ENCODE measurements at places on chromosomes 6 and 20.
A peak's percentile ranks its signal among the peaks of the same experiment; 100 is the strongest.

DNA sequence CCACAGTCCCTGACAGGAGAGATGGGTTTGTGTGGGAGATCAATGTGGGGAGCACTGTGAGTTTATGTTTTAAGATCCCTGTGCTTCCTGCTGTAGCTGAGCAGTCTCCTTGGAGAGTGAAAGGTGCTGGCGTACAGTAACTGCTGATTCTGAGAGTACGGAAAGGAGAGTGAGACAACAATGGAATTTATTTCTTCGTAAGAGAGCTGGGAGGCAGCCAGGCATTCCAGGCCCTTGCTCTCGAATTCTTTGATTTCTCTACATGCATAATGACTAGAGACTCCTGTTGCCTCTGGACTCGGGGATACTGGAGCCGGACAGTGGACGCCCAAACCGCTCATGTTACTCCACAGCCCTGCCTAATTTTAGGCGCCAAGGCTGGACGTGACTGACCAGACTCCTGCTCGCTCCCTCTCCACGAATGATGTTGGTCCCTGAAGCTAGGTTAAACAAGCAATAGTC is 131.0 kb upstream of the PHACTR1 start:
- peak; percentile 67 for DNase-seq

DNA sequence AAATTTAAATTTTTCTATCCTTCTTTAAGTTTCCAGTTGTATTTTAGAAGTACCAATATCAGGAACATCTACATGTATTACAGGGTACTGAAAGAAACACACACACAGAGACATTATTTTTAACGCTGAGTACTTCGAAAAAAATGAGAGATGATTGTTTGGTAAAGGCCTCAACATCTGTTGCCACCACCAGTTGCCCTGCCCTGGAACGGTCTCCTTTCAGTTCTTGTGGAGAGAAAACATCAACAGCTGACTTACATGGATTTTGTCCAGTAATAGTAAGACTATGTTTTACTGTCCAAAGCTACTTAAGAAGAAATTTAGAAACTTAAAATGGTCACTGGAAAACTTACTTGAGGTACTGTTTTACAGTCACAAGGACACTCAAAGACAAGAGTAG is 16.7 kb downstream of the HMGCLL1 start:
- no peak for DNase-seq

DNA sequence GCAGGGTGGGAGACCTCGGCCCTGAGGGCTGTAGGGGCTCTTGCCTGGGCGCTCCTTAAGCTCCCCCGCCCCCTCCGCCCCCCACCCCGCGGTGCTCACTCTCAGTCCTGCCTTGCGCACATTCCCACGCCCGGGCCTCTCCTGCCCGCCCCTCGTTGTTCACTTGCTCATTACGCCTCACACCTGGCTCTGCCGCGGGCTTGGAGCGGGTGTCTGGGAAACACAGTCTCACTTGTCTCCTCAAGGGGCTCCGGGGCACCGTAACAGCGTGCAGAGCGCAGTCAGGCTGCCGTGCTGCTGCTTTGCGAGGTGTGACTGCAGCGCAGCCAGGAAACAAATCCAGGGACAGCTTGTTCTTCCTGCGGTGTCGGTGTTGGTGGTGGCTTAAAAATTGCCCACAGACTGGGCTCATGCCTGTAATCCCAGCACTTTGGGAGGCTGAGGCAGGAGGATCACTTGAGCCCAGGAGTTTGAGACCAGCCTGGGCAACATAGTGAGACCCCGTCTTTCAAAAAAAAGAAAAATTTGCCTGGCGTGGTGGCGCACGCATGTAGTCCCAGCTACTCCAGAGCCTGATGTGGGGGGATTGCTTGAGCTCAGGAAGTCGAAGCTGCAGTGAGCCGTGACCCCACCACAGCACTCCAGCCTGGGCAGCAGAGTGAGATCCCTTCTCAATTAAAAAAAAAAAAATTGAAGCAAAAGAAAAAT is 4.6 kb downstream of the NPBWR2 start:
- DNase-seq = no peak

- DNase-seq = no peak
Measured at GRCh38 chr6:21965953-21966539, 330.8 kb downstream of the PRL start.

- DNase-seq = no peak
Measured at GRCh38 chr20:46624946-46625345, 26.3 kb downstream of the SLC13A3 start.

GRCh38 chr20:34397096-34397495 is 34.0 kb downstream of the ITCH start:
- no peak for DNase-seq

DNA sequence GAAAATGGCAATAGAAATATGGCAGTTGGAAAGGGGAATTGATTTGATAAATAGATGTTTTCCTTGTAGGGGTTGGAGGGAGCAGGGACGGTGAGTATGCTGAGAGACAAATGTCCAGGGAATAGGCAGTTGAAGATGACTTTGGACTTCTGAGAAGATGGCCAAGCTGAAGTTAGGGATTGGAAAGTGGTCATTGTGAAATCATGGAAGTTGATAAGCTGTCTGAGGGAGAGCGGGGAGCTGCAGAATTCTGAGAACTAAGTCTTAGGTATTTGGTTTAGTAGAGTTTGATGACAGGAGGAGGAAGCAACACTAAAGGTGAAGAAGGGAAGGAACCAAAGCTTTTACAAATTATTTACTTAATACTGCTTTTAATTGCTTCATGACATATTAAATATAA is 15.1 kb downstream of the NDUFAF5 start:
- DNase-seq = no peak

DNA sequence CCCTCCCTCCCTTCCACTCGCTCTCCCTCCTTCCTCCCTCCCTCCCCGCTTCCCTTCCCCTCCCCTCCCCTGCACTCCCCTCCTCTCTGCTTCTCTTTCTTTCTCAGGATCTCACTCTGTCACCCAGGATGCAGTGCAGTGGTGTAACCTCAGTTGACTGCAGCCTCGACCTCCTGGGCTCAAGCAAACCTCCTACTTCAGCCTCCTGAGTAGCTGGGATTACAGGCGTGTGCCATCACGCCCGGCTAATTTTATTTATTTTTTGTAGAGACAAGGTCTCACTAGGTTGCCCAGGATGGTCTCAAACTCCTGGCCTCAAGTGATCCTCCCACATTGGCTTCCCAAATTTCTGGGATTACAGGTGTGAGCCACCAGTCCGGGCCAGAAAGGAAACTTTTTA is 23.6 kb upstream of the SERPINB1 start:
- no peak for DNase-seq

DNA sequence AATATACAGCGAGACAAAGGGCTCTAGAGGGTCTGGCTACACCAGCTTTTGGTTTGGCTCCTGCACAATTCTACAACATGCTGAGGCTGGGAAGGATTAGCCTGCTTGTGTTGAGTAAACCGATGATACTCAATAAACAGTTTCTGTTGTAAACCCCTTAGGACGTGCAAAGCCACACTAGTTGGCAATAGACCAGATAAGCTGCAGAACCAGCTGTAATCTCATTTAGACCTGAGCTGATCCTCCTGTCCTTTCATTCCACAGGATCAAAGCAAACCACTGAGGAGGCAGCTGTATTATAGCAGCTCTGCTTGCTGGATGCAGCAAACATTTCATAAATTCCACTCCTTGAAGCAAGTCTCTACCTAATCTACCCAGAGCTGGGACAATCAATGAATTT is 79.7 kb downstream of the MMS22L start:
- no peak for DNase-seq

- DNase-seq = no peak
Measured at GRCh38 chr6:75171567-75171966, 34.3 kb downstream of the COL12A1 start.

- no peak for DNase-seq
Measured at GRCh38 chr20:63032861-63033793, 26.4 kb upstream of the BHLHE23 start.

DNA sequence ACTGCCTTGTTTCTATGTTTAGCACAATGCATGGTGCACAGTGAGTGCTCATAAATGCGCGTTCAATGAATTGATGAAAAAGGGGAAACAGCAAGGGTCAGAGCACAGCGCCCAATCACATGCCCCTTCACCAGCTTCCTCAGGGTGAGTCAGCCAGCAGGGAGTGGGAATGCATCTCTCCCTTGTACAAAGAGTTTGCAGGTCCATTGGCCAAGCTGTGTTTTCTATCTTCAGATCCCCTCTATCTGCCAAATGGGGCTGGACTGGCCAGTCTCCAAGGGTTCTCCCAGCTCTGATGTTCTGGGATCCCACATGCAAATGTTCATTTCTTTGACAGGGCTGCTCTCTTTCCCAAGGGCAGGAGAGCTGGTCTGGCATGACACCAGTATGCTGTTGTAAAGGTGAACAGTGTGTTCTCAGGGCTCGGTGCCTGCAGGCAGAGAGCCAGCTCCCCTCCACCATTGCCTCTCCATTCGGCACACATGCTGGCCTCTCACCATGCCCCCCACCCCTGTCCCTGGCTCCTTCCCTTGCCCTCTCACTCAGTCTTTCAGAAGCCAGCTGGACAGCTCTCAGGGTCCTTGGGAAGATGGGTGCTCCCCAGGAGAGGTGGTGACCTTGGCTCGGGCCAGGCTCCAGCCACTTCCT is 25.0 kb downstream of the ANGPT4 start:
- peak; percentile 38 for DNase-seq

- no peak for DNase-seq
Measured at GRCh38 chr6:76697585-76697984, 625.1 kb upstream of the IMPG1 start.

- DNase-seq = no peak
Measured at GRCh38 chr6:130140084-130140483, 82.7 kb downstream of the SAMD3 start.

DNA sequence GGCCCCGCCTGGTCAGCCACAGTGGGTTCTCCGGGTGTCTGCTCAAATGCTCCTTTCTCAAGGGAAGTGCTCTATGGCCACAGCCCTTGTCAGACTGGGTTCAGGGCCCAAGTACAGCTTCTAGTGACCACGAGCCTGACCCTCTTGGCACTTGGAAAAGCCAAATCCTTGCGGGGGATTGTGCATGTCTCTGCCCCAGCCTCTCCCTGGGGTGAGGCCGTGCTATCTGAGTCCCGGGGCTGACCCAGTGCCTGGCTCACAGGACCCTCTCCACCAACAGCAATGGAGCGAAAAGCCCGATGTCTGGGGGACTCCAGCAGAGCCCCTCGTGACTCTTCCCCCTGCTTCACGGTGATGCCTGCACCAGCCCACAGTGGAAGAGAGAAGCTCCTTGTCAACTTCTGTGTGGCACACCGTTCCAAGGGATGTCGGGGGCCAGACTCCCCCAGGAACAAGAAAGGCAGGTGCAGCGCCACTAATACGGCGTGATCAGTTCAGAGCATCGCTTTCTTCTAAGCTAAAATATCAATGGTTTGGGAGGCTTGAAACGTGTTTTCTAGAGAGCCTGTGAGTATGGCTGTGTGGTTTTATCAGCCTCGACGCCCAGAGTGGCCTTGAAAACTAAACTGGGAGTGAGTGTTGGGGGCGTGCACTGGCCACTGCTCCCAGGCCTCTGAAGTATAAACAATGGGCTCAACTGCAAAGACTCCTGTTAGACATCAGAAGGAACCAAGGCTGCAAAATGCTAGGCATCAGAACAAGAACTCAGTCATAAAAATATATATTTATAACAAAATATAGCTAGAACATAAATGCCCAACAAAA is 51.9 kb downstream of the DLL1 start:
- DNase-seq = no peak

DNA sequence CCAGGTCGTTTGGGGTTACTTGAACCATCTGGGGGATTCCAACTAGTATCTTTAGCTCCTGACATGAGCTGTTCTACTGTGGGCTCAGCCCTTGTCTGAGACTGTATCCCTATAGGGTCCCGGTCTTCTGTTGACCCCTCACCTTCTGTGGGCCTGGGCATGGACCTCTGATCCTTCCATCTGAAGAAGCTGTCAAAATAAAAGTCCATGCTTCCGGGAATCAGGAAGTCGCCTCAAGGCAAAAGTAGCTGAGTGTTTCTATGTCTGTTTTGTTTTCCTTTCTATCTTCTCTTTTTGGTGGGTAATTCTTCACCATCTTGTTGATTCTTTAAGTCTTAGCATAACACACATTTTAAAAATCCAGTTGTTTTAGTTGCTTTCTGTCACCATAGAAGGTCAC is 30.3 kb downstream of the ITPR3 start:
- no peak for DNase-seq

DNA sequence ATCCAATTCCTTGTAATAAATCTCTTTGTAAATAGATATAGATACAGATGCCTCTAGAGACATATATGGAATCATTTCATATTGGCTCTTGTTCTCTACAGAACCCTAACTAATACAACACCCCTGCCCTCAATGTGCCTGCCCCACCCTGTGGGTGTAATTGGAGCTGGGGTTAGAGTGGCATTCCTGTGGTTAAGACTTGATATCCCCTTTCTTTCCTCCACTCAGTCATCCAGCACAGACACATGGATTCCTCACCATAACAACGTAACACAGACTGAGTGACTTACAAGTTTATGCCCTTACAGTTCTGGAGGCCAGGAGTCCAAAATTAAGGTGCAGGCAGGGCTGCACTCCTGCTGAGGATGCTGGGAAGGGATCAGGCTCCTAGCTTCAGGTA is 42.8 kb downstream of the C6orf118 start:
- DNase-seq = no peak

- DNase-seq = no peak
Measured at GRCh38 chr20:22402550-22402949, 181.8 kb downstream of the FOXA2 start.

DNA sequence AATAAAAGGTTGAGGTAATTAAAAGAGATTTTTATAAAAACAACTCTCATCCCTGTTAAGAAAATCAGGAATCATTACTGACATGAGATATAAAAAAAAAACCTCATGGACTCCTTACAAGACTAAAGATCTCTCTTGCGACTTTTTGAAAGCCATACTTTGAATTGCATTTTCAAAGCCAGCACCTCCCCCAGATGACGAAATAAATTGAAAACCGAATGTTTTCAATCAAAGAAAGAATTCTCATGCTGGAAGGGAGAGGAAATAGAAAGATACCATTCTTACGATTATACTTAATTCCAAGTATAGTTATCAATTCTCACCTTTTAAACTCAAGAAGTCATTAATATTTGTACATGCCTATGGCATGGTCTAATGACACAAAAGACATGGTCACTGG is 452.3 kb downstream of the GJA1 start:
- DNase-seq = no peak

GRCh38 chr20:38355161-38356012 is 9.1 kb downstream of the LBP start:
- DNase-seq = no peak

GRCh38 chr6:28597924-28598722 is 72.4 kb downstream of the GPX5 start:
- no peak for DNase-seq

GRCh38 chr6:16849280-16849987 is 88.2 kb upstream of the ATXN1 start:
- DNase-seq = peak; percentile 19

- no peak for DNase-seq
Measured at GRCh38 chr20:17460119-17460518, 71.1 kb downstream of the BFSP1 start.
